ENCODE measurements at places on chromosomes 16 and 17.

DNA sequence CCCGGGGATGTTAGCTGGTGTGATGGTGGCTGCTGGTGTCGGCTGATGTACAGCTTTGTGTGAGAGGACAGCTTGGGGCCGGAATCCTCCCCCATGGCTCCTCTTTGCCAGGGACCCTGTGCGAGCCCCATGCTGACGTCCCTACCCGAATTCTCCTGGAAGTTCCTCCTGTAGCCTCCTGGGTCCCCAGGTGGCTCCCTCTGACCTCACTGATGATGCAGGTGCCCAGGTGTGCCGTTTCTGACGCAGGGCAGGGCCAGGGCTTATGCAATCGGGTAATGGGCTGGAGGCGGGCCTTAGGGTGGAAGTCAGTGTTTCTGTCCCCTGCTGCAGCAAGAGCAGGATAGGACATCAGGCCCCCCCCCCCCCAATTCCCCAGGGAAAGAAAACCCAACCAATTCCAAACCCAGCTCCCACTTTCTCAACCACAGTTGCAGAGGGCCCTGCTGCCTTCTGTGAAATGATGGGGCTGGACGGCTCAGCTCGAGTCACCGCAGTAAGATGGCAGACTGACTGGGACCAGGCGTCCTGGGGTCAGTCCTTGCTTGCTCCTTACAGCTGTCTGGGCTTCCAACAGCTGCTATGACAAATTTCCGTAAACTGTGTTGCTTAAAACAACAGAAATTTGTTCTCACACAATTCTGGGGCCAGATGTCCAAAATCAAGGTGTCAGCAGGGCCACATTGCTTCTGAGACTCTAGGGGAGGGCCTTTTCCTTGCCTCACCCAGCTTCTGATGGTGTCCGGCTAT lies 139.0 kb upstream of the PLCG2 start:
- no peak for DNase-seq

GRCh38 chr17:32388613-32389459 lies 38.9 kb downstream of the ZNF207 start:
- no peak for DNase-seq

DNA sequence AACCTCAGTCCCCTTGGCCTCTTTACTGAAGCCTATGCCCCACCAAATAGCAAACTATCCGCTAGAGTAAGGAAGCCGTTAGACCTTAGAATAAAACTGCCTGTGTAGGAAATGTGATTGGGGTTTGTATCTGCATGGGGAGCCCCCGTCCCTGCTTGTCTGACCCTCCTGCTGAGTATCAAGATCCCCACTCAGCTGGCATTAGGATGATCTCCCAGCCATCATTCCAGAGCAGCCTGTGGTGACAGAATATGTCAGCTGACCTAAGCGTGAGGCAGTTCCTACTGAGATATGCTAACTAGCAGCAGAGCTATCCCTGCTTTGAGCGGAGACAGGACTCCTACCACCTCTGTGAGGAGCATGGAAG lies 645 bp upstream of the GFOD2 start:
- DNase-seq = no peak

- no peak for DNase-seq
Measured at GRCh38 chr16:3025032-3026002, 1.5 kb downstream of the THOC6 start.

DNA sequence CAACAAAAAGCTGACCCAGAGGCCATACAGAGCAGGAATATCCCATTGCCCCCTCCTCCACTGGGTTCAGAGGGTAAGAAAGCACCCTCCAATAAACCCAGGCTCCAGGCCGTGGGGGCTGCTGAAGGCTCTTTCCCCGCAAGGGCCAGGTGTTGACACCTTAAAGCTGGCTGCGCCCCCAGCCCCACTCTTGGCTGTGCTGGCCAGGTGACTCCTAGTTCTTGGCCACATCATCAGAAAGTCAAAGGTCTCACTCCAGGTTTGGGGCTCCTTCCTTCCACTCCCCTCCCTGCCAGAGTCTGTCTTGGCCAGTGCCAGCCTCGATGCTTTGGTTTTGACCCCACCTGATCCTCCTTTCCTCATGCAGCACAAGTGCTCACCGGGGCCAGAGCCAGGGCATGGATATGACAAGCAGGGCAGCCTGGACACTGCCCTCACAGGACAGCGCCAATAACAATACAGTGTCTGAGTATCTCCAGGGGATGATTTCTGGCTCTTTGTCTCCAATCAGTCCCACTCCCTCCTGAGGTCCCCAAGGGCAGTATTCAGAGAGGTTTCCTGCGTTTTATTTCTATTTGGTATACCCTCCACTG lies 8.2 kb downstream of the SLC46A1 start:
- DNase-seq = no peak

DNA sequence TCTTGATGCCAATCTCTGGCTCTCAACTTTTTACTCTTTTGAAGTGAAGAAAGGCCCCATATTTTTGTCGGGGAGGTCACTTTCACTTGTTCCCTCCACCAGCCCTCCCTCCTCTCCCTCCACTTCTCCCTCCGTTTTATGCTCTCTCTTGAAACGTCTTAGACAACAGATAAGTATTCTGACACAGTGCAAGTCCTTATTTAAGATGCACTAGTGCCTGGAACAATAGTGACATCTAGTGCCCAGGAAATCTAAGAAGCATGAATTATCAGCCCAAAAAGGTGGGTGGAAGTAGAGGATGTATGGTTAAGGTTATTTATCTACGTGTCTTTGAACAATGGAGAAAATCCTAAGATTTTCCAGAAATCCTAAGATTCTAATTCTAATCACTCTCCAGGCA lies 17.9 kb downstream of the PSME3IP1 start:
- no peak for DNase-seq

GRCh38 chr17:68377771-68378267 lies 79.5 kb downstream of the WIPI1 start:
- no peak for DNase-seq

DNA sequence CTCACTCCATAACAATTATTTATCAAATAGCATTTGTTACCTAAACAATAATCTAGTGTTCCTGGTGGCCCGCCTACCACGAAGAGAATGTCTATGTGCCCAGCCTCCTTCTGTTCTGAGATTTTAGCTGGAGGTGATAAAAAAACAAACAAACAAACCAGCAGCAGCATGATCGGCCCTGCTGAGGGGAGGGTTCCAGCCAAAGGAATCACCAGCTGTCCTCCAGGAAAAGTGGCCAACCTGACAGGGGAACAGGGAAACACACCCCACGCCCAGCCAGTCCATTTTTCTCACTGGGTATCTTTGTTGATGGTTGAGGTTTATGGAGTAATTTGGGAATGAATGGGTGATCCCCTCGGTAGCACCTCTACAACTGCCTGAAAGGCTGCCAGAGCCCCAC lies 203.0 kb upstream of the DYNLRB2 start:
- DNase-seq = no peak

- no peak for DNase-seq
Measured at GRCh38 chr16:8957063-8957397, 6.7 kb downstream of the USP7 start.

GRCh38 chr17:2435862-2436261 lies 35.0 kb upstream of the MNT start:
- DNase-seq = no peak

- DNase-seq = no peak
Measured at GRCh38 chr17:19531780-19532501, 1.7 kb upstream of the SLC47A1 start.

GRCh38 chr16:17362183-17362582 lies 108.6 kb downstream of the XYLT1 start:
- no peak for DNase-seq

DNA sequence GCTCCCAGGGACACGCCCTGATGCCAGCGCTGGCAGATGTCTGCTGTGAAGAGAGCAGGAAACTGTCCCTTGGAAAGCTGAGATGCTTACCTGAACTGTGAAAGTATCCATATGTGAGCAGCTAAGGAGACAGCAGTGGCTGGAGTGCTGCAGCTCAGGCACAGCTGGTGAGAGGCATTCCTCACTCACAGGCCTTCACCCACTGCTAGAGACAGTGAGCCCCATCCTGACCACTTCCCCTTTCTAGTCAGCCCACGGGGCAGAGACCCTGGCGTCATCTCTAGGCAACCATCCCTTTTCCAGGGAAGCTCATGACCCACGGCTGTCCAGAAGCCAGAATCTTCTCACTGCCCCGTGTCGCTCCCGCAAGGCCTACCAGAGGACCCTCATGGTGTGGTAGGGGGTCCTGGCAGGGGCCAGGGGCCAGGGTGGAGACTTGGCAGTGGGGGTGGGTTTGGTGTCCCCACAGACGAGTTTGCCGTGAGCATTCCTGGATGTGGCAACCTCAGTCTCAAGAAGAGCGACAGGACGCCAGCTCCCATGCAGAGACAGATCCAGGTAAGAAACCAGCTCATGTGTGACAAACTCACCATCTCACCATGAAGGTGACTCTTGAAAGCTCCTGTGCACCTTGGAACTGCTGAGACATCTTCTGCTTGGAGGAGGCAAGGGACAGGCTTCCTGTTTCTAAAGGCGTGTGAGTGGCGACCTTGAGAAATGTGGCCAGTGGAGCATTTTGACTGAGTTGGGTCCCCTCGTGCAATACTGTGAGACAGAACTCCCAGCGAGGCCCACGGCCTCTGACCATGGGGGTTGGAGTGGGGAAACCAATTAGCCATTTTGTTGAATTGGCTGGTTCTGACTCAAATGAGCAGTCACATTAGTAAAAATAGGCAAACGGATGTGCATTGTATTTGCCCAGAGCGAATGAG lies at the start of gene SCIMP:
Gene SCIMP, minus strand, starts transcription at position 216 of the 932 bp plus-strand sequence. Its CDS starts 105 bp downstream, at position 111.
- DNase-seq = no peak

- no peak for DNase-seq
Measured at GRCh38 chr17:2181897-2182448, 121.6 kb downstream of the SMG6 start.

GRCh38 chr17:68509141-68510057 lies 2.8 kb upstream of the PRKAR1A start:
- DNase-seq = no peak

DNA sequence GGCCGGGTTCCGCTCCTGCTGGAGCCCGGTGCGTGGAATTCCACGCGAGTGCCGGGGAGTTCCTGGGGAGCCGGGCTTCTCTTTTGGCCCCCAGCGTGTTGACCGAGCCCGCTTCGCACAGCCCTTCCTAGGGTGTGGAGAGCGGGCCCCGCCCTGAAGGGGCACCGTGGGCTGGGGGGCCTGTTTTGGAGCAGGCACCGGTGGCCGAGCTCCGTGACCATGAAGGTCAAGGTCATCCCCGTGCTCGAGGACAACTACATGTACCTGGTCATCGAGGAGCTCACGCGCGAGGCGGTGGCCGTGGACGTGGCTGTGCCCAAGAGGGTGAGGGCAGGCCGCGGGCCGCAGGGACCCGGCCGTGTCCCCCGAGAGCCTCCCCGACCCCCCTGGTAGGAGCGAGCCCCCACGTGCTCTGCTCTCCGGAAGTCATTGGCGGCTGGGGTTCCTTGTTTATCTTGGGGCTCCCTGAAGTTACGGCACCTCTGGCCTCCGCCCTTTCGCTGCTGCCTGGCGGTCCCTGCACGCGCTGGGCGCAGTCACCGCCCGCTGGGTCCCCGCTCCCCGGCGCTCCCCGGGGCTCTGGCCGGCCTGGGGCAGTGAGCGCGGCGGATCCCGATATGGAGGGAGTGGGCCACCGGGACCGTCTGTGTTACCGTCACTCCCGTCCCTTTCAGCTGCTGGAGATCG lies 528 bp downstream of the HAGHL start:
- no peak for DNase-seq

GRCh38 chr16:30527635-30528178 lies 1.3 kb upstream of the ZNF768 start:
- no peak for DNase-seq

DNA sequence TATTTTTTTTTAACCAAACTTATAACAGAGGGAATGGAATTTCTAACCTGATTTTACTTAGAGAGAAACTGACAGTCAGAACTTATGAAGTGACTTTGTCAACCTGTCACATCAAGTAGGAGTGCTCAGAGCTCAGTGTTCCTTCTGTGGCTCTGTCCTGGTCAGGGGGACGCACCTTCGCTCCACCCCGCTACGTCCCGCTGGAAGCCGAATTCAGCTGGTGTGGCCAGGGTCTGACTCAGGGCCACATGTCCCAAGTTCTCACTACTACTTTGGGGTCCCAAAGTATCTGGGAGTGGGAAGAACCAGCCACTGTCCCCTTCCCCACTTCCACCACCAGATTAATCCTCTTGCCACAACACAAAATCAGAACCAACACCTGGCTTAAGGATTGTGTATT lies 51.4 kb downstream of the C16orf78 start:
- DNase-seq = no peak

- DNase-seq = peak; percentile 53
Measured at GRCh38 chr17:39863918-39864746, at the start of gene IKZF3. Gene IKZF3 (minus strand): TSS chr17:39864312. CDS start chr17:39864126, 186 bp downstream.

- DNase-seq = no peak
Measured at GRCh38 chr17:68155692-68156091, 92.2 kb upstream of the AMZ2 start.

DNA sequence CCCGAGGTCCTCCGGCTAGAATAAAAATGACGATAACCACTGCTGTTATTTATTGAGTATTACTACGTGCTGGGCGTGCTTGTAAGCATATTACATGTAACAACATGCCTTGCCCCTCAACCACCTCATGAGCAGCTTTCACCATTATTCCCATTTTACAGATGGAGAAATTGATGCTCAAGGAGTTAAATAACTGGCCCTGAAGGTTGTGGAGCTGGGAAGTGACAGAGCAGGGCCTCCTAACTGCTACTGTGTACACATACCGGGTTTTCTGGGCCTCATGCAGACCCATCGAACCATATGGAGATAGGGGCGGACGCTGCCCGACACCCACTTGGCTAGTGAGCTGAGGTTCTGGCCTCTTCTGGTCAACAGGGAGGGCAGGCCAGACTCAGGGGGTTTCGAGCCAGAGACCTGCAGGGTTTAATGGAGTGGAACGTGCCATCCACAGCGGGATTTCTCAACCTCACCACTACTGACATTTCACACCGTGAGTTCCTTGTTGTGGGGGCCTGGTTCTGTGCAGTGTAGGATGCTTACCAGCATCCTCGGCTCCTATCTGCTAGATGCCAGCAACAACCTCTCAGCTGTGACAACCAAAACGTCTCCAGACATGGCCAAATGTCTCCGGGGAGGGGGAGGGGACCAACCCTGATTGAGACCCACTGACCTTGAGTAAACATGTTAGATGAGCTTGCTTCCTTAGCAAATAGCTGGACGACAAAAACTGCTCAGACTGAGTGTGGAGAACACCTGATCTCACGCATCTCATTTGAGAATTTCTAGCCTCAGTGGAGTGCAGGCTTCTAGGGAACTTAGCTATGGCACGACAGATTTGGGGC lies 432.0 kb downstream of the SLC39A11 start:
- DNase-seq = no peak

Measured in stimulated activated CD8-positive, alpha-beta memory T cell treated with anti-CD3 and anti-CD28 coated beads, Interleukin-7, amount 100 ng/mL, for 1 hour (primary cell).